ENCODE measurements at places on chromosomes 11 and 22.

GRCh38 chr11:117295438-117296137 is 4.4 kb downstream of the BACE1-AS start:
- no peak for DNase-seq

GRCh38 chr11:119863236-119863635 is 134.2 kb upstream of the NECTIN1 start:
- DNase-seq = no peak

DNA sequence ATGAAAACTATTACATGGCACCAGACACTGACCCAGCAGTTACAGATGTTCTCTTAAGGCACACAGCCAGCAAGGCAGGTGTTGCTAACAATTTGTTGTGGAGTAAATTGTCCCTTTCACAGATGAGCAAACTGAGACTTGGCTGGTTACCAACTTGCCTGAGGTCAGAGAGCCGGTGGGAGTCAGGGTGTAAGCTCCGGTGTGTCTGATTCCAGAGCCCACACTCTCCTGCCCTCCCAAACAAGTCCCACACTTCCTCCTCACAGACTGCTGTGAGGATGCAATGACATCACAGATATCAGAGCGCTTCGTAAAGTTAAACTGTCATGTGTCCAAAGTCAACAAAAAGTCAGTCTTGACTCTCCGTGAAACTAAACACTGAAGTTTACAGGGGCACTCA is 12.5 kb downstream of the GDPD5 start:
- no peak for DNase-seq

GRCh38 chr11:107916671-107917241 is 11.5 kb upstream of the RAB39A start:
- no peak for DNase-seq
